Stimulated activated CD4-positive, alpha-beta T cell treated with anti-CD3 and anti-CD28 coated beads, TNF-alpha, amount 100 ng/mL, for 1 hour (primary cell): ENCODE measurements at places on chromosomes 2 and 18.

- DNase-seq: no peak
Measured at GRCh38 chr2:172928756-172929155, 146.9 kb upstream of the MAP3K20 start.

DNA sequence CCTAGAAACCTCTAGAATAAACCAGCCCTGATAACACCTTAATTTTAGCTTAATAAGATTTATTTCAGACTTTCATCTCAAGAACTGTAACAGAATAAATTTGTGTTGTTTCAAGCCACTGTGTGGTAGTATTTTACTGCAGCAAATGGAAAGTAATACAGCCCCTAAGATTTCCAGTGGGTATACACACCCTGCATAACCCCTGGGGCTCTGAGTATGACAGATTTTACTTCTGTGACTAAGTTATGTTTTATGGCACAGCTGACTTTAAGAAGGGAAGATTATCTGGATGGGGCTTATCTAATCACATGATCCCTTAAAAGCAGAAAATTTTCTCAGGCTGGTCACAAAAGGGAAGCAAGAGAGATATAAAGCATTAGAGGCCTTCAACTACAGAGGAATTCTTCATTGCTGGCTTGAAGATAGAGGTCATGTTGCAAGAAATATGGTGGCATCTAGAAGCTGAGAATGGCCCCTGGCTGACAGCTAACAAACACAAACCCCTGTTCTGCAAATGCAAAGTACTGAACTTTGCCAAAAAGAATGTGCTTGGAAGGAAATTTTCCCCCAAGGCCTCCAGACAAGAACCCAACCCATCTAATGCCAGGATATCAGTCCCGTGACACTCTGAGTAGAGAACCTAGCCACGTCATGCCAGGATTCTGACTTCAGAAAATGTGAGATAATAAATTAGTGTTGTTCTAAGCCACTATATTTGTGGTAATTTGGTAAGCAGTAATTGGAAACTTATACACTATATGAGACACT, 67.8 kb upstream of the SLC9A2 start:
- no peak for DNase-seq

GRCh38 chr2:36079793-36080192, 275.8 kb upstream of the CRIM1 start:
- DNase-seq: no peak

DNA sequence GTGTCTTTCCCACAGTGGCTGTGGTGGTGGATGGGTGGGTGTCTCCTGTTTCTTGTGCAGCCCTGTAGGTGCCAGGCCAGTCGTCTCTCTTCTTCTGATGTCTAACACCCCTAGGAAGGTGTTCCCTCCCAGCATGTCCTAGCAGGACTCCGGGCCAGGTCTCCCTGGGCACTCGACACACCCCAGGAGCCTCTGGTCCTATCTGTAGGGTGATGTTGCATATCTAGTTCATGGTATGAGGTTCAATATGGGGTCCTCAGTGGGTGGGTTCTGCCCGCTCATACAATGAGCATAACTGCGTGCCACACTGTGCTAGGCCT, 14.4 kb downstream of the NGEF start:
- no peak for DNase-seq

- DNase-seq: no peak
Measured at GRCh38 chr18:74268175-74268574, 23.6 kb downstream of the CYB5A start.

GRCh38 chr2:126824663-126825062, 74.0 kb upstream of the TEX51 start:
- no peak for DNase-seq

- DNase-seq: no peak
Measured at GRCh38 chr18:61883547-61883946, 9.3 kb downstream of the RNF152 start.
